Right cardiac atrium (tissue), 5 donors: ENCODE measurements at places on chromosomes 7 and 10.

GRCh38 chr7:134515569-134516468 lies 11.5 kb upstream of the AKR1B10 start:
- no peak for DNase-seq

DNA sequence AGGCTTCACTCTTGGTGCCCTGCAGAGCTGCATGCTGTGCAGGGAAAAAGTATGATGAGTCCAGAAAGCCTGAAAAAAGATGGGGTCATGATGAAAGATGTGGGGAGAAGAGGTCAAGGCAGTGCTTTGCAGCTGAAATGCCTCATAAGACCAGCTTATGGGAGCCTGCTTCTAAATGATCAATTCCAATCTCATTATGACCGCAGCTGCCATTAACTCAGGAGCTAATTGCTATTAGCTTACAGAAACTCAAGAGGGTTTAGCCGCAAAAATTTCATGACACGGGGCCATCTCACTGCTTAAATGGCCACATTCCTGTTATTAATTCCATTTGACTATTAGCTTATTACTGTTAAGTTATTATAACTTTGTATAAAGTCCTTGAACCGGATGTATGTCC lies 502.9 kb upstream of the ZMIZ1 start:
- DNase-seq, result no peak

DNA sequence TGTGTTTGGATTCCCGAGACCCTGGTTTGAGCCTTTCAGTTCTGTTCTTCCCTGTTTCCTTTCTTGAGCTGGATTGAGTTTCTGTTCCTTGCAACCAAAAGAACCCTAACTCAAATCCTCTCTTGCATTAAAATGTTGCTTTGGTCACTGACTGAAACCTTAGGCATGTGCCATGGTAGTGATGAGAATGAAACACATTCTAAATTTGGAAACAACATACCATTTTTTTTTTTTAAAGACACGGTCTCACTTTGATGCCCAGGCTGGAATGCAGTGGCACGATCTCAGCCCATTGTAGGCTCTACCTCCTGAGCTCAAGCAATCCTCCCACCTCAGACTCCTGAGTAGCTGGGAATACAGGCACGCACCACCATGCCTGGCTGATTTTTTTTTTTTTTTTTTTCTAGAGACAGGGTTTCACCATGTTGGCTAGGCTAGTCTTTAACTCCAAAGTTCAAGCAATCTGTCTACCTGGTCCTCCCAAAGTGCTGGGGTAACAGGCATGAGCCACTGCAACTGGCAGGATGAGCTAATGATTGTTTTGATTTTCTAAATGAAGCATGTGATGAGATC lies 8.4 kb downstream of the THAP5 start:
- DNase-seq, result no peak

DNA sequence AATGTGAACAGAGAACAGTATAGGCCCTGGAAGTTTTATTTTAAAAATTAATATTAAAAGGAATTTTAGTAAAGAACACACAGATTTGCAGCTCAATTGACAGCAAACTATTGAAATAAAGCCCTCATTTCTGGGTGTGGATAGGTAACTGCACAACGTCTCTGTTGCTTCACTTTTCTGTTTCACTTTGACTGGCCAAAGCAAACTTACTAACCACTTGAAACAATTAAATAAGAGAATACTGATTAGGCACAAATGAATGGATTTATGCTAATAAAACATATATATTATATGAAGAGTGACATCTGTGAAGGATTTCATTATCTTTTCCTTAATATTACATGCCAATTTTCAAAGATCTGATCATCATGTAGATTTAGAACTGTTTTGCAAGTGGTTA lies 11.9 kb downstream of the ZNF804B start:
- DNase-seq, result no peak

GRCh38 chr10:73017955-73018480 lies 63.4 kb upstream of the PLA2G12B start:
- DNase-seq, result peak; percentile 63

GRCh38 chr7:3446786-3447185 lies 145.7 kb downstream of the SDK1 start:
- DNase-seq, result no peak

DNA sequence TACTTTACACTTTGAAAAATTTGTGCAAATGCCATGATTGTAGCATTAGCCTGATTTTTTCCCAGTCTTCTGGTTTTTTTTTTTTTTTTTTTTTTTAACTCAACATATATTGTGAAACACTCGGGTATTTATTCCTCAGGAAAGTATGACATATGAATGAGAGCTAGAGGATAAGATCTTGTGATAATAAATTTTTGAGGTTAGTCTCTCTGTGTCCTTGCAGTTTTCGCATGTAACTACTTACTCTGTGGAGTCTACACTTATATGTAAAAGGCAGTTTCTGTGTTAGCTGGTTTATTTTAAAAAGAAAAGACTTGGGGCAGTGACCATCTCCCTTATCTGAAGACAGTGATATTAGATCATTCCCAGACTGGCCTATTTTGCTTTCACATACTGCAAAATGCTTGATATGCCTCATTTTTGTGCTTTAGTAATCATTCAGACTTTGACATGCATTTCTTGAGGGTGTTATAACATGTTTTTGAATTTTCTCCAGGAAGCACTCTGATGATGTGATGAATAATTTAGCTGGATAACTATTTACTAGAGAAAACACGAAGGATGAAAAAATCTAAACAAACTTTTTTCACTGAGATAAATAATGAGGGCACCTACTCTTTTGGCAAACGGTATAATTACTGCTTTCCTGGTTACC lies 371.0 kb downstream of the NRG3 start:
- no peak for DNase-seq

DNA sequence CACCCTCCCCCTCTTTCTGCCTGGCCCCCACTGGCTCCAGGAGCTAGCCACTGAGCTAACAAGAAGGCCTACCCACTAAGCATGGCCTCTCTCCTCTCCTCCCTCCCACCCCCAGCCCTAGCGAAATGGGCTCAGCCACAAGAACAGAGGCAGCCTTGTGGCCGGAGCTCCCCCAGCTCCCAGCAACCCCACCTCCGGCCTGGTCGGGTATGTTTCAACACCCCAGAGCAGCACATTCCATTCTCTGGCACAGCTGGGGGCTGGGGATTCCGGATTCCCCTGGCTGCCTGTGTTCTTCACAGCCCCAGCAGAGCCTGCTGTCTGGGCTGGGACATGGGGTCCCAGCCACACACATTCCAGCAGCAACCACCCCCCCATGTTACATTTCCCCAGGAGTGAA lies 9.0 kb downstream of the SFRP5 start:
- peak; percentile 73 for DNase-seq

GRCh38 chr7:151207315-151207714 lies 3.0 kb downstream of the H2BK1 start:
- DNase-seq, result no peak

- no peak for DNase-seq
Observed at GRCh38 chr7:37065779-37066271, 341.5 kb upstream of the AOAH start.

DNA sequence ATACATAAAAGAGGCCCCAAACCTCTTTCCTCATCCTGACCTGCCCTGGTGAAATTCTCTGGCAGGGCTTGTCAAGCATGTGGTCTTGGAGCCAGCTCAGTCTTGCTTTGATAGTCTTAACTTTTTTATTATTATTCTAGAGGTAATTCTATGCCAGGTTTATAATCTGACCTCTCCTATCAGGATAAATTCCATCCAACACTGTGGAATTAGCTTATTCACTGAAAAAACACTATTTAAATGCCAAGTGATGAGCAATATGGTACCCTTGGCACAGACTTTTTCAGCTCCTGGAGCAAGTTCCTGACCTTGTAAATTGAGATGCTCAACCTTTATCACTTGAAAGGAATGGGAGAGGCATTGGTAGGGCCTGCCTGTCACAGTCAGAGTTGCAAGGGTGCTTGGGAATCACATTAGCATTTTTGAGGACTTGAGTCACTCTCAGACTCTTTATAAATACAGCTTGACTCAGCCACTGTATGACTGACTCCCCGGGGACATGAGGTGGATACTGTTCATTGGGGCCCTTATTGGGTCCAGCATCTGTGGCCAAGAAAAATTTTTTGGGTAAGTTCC lies at the start of gene CPA4:
Gene CPA4, plus strand, starts transcription at position 480 of the 576 bp plus-strand sequence. Its CDS starts 20 bp downstream, at position 500.
- DNase-seq, result no peak

DNA sequence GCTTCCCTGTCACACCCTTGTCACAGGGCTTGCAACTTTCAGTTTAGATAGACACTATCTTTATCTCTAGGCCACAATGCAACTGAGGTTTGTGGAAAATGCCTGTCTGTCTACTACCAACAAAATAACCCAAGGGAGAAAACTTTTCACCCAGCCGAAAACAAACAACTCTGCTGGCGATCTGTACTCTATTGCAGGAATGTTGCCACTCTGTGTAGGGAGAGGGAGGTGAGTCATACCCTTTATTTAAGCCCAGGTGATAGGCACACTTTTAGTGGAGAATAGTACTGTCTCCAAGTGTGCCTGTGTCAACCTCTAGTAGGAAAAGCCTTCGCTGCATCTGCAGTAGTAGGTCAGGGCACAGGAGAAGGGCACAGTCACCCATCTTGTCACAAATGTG lies 108.3 kb downstream of the SLC25A40 start:
- no peak for DNase-seq

GRCh38 chr10:70437721-70438120 lies 3.8 kb downstream of the NODAL start:
- no peak for DNase-seq

GRCh38 chr10:125003901-125004467 lies 62.1 kb downstream of the ZRANB1 start:
- peak; percentile 48 for DNase-seq

GRCh38 chr7:43121973-43122372 lies 9.5 kb downstream of the HECW1 start:
- no peak for DNase-seq

- DNase-seq, result no peak
Observed at GRCh38 chr7:154917808-154918160, 85.1 kb downstream of the PAXIP1 start.

DNA sequence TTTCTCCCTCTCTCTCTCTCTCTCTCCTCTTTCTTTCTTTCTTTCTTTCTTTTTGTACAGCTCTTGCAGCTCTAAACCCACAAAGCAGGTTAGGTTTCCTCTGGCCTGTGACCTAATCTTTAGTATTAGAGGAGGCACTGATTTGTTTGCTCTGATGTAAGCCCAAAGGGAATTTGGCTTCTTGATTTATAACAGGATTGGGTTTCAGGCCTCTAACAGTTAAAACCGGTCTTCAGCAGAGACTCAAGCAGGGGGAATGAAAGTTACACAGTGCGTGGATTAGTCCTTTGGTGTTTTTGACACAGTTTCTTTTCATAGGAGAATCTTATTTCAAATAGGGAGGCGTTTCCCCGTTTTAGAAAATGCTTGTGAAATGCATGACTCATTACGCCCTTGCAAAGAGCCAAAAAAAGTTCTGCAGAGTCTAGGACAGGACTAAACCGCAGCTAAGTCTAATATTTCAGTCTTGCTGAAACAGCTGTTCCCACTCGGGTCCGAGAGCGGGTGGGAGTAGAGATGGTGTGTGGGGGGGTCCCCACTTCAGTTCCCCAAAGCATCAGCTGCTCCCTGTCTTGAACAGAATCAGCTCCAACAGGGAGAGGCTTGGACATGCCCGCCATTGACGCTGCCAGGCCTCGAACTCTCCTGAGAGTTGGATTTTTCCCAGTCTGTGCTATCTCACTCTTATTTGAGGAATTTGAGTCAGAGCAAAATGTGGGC lies 296.5 kb upstream of the PITRM1 start:
- DNase-seq, result peak; percentile 81

- DNase-seq, result no peak
Observed at GRCh38 chr7:105743351-105744090, 132.9 kb downstream of the ATXN7L1 start.

- DNase-seq, result no peak
Observed at GRCh38 chr10:4850397-4850796, 24.4 kb downstream of the AKR1E2 start.

- no peak for DNase-seq
Observed at GRCh38 chr7:91242097-91242844, 22.0 kb upstream of the FZD1 start.

DNA sequence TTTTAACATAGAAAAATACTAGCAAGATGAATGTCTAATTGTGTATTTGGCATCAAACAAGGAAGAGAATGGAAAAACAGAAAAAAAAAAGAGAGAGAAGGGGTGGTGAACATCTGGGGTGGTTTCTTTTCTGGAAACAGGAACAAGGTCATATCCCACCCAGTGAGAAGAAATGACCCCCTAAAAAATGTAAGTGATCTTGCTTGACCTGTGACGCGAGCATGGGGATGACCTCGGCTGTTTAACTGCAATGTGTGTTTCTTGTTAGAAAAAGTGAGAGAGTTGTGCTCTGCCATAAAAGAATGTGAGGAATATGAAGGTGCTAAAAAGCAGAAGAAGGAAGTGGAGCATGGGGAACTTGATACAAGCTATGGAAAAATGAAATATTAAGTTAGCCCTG lies 258.5 kb downstream of the AGMO start:
- DNase-seq, result no peak

GRCh38 chr10:116164291-116164690 lies 108.7 kb downstream of the GFRA1 start:
- no peak for DNase-seq

DNA sequence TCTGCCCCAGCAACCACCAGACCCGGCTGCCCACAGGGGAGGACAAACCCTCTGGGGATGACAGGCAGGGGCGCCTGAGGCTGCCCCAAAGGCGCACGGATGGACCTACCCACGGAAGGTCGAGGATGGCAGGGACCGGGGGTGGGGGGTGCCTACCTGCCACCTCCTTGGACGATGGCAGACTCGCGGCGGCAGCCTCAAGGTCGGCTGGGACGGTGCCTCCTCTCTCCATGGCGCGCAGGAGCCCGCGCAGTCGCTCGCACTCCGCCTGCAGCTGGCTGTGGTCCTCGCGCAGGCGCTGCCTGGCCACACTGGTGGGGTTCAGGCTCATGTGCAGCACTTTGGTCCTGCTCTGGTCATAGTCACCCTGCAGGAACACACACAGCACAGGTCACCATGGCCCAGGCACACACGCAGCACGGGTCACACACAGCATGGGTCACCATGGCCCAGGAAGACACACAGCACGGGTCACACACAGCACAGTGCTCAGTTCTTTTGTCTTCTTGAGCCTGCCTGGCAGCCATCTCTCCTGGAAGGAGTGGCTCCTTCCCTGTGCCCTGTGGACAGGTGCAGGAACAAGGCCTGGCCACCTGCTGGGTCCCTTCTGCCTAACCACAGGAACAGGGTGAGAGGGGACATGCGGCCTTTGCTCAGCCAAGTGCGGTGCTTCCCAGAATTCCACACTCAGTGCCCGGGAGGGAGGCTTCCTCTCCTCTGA lies 266.6 kb downstream of the ELFN1 start:
- peak; percentile 32 for DNase-seq

GRCh38 chr10:102540023-102540422 lies 36.3 kb downstream of the SUFU start:
- DNase-seq, result no peak

DNA sequence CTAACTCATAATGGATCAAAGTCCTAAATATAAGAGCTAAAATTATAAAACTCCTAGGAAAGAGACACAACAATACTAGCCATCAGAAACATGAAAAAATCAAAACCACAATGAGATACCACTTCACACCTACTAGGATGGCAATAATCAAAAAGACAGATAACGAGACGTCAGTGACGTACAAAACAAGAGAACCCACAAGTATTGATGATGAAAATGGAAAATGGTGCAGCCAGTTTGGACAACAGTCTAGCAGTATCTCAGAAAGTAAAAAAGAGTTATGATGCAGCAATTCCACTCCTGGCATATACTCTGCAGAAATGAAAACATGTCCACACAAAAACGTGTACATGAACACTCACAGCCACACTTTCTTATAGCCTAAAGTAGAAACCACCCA lies 173.5 kb downstream of the SRPK2 start:
- DNase-seq, result no peak

- DNase-seq, result no peak
Observed at GRCh38 chr7:36264123-36264801, 111.2 kb downstream of the EEPD1 start.
